Osteocyte (in vitro differentiated cells): ENCODE measurements at places on chromosomes 1 and 21. TPM values are rescaled to one million over a fixed set of nuclear protein-coding genes. Genes with fewer than 3 reads are reported as not detected.

The MLLT11 gene
- 21.0 and 22.1 TPM in 2 replicates for total RNA-seq

The CDC20 gene
- total RNA-seq: 15.2 and 18.7 TPM in 2 replicates

The ITGB2 gene
- total RNA-seq: 0.62 and 1.1 TPM in 2 replicates

The PHC2 gene
- total RNA-seq: 148 and 160 TPM in 2 replicates

The CNIH3 gene
- total RNA-seq: 4.2 and 5.5 TPM in 2 replicates

The TRIM46 gene
- total RNA-seq: 6.1 and 7.7 TPM in 2 replicates

The ANKRD34A gene
- total RNA-seq: 1.1 and 1.2 TPM in 2 replicates

The KCNJ9 gene
- not detected in 2 replicates for total RNA-seq

The GJA5 gene
- total RNA-seq: not detected in 2 replicates

The AMY1C gene
- not detected in 2 replicates for total RNA-seq

The ZDHHC18 gene
- 19.8 and 24.2 TPM in 2 replicates for total RNA-seq

The PDE9A gene
- 8.5 and 12.3 TPM in 2 replicates for total RNA-seq

The MROH9 gene
- not detected in 2 replicates for total RNA-seq

GRCh38 chr1:116131170-116131569 is 20.0 kb downstream of the MAB21L3 start:
- peak; percentile 13 for DNase-seq

DNA sequence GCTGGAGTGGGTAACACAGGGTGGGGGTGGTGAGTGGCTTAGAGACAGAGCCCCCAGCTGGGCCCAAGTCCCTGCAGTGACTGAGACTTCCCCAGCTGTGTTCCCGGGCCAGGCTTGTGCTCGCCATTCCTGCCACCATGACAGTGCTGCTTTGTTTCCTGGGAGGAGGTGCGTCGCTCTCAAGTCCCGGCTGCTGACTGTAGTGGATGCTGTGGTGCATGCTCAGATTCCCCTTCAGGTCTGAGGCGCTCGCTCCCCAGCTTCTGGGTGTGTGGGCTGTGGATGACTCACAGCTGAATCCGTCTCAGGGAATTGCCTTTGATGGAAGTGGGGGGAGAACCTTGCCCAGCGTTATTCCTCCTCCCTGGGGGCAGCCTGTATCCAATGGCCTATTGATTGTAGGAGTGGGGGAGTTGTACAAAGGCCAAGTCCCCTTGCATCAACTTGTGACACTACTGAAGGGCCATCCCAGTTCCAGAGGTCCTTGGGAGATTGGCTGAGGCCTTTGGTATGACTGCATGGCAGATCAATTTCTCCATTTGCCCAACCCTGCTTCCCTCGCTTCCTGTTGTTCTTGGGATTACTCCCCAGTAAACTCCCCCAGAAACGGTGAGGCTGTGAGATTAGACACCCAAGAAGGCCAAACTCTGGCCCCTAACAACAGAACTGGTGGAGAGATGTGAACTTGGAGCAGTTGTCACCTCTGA is 17.8 kb upstream of the POU3F1 start:
- DNase-seq: no peak

- no peak for DNase-seq
Observed at GRCh38 chr1:161258439-161259344, at the start of gene PCP4L1. PCP4L1 (plus strand) TSS chr1:161258745; CDS start chr1:161258975, 230 bp downstream.

DNA sequence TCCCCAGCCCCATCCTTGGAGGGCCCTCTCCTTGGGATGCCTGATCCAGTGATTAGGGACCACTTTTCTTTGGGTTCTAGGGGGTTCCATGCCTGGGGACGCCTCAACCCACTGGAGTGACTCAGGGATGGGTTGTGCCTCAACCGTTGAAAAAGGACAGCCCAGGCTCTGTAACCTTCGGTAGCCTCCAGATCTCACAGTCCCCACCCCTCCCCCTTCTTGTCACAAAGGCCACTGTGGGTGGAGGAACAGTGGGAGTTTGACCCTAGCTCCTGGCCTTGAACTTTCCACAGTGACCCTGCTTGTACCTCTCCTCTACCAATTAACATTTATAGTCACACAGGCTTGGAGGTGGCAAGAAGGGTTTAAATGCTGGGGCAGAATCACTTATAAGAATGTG is 2.6 kb upstream of the RORC start:
- DNase-seq: no peak

- no peak for DNase-seq
Observed at GRCh38 chr1:109828756-109829505, 65.2 kb upstream of the EPS8L3 start.

- no peak for DNase-seq
Observed at GRCh38 chr1:65435987-65436386, 15.5 kb downstream of the LEPR start.

DNA sequence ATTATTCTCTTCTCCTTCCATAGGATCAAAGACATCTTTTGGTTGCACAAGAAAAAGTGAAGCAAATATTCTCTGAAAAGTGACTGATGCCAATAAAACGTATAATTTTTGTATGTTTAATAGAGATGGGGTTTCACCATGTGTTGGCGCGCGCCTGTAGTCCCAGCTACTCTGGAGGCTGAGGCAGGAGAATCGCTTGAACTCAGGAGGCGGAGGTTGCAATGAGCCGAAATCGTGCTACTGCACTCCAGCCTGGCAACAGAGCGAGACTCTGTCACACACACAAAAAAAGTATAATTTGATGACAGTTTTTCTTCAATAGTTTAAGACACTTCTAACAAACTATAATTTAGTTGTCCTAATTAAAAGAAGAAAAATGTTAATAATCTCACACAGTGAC is 23.8 kb downstream of the ANP32E start:
- peak; percentile 27 for DNase-seq

DNA sequence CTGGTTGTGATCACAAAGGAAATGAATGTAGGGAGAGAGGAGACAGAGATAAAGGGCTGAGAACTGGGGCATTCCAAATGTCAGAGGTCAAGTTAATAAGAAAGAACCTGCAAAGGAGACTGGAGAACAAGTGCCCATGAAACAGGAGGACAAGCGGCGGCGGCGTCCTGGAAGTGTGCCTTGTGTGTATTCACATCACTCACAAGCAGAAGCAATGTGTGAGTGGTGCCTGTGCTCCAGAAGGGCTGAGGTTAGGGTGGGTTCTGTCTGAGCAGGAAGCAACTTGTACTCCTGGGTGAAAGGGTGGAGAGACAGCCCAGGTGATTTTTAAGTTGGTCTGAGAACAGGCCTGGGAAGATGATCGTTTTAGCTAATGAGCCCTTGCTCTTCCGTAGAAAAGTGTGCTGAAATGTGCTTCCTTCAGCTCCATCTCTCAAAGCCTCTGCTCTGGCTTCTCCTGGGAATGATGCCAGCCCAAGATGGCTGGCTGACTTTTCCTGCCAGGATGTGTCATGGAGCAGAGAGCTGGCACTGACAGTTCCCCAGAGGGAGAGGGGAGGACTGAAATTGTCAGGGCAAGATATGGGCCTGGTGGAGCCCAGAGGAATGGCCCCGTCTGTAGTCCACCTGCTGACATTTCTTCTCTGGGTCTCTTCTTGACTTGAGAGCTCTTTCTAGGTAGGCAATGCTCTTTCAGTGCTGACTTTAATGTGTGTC is 25.1 kb upstream of the PLEKHA6 start:
- DNase-seq: no peak

- no peak for DNase-seq
Observed at GRCh38 chr1:21152423-21153100, 24.1 kb downstream of the EIF4G3 start.

GRCh38 chr1:245332513-245332912 is 177.7 kb downstream of the KIF26B start:
- DNase-seq: no peak

GRCh38 chr1:13960375-13960987 is 260.5 kb downstream of the PRDM2 start:
- DNase-seq: peak; percentile 88

DNA sequence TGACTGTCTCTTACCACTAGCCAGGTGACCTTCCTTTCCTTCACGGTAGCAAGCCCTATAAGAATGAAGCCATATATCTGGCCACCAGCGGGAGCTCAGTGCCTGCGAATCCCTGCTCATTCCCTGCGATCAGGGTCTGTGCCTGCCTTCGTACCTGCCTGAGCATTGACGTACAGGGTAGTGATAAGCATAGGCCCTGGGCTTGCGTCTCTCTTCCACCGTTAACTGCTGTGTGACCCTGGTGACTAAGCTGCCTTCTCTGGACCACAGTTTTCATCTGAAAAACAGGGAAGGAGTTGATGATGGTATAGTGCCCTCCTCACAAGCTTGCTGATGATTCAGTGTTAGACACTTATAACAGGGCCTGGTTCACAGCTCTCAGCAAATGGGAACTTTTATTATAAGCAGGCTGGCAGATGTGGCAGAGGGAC is 4.1 kb downstream of the ZC3H12A start:
- DNase-seq: no peak

GRCh38 chr1:205208811-205209210 is 2.7 kb downstream of the DSTYK start:
- DNase-seq: no peak

- no peak for DNase-seq
Observed at GRCh38 chr1:152774875-152775274, at the start of gene LCE1F. LCE1F (plus strand) TSS chr1:152775140; CDS start chr1:152776372, 1,232 bp downstream.

DNA sequence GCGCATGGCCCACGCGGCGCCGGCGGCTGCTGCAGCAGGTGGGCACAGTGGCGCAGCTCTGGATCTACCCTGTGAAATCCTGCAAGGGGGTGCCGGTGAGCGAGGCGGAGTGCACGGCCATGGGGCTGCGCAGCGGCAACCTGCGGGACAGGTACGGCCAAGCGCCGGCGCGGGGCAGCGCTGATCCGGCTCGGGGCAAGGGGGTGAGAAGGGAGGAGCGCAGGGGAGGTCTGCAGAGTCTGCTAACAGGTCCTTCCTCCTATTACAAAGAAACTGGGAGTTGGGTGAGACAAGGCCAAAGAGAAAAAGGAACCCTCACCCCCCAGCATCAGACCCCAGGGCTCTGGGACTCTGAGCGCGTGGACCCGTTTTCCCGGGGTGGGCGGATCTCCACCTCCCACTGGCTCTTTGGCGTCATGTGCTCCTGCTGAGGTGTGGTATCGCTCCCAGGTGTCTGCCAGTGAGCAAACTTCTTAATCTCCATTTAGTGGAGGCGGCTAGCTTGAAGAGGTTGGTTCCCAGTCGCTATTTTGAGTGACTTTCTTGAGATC is 431 bp downstream of the MTARC1 start:
- DNase-seq: peak; percentile 80

DNA sequence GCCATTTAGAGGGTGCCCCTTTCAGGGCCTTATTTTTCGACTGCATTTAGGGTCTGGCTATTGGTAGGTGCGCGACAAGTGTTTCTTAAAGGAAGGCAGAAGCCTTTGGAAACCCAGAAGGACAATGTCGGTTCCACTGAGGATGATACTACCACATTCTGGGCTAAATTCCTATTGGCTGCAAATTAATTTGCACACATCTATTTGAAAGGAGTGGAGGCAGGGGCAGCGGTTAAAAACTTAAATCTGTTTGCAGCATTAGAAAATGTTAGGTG is 1.1 kb downstream of the PATJ start:
- no peak for DNase-seq

GRCh38 chr1:156828400-156829124 is 11.9 kb upstream of the SH2D2A start:
- DNase-seq: no peak
